T-helper 17 cell (primary cell): ENCODE measurements at places on chromosomes 2 and 18.
A peak's percentile ranks its signal among the peaks of the same experiment; 100 is the strongest.

DNA sequence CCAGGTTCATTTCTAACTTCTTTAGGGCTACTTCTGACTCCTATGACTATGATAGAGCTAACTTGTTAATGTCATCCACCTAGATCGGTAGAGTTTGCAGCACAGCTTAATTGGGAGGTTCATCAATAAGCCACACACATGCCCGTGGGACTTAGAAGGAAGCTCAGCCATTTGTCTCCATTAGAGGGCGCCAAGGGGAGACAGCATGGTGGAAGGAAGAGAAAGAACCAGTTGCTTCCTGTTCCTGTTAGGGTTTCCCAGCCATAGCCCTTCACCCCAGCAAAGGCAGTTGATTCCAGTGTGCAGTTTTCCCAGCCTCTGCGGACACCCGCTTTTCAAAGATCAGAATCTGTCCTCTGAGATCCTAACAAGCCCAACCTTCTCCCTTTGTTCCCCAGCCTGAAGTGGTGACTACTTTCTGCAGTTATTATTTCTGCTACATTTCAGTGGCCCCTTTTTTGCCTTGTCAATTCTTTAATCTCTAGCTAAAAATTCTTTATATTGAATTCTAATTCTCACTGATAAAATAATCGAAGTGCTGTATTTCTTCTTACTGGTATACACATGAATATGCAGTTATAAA, 30.3 kb downstream of the MAIP1 start:
- no peak for DNase-seq

- no peak for DNase-seq
Measured at GRCh38 chr2:26469092-26469710, 8.7 kb downstream of the OTOF start.

DNA sequence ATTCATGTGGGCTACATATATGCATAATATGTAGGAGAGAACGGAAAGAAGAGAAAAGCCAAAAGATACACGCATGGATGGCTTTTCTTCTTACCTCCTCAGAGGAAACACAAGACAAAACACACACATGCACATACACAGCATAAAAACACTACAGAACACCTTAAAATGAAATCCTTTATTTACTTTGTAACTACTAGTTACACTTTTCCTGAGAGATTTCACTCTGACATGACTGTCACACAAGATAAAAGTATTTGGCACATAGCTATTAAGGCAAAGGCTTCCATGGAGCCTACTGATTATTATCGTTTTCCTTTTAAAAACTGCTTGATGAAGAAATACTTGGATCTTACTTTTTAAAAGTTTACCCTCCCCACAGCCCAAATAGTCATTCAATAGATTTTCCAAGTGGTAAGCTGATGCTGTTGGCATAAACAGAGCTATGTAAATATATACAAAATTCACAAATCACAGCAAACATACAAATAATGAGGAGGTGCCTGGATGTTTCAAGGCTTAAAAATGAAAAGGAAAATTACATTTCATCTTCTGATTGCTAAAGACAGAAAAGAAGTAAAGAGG, 8.6 kb downstream of the ZEB2 start:
- no peak for DNase-seq

DNA sequence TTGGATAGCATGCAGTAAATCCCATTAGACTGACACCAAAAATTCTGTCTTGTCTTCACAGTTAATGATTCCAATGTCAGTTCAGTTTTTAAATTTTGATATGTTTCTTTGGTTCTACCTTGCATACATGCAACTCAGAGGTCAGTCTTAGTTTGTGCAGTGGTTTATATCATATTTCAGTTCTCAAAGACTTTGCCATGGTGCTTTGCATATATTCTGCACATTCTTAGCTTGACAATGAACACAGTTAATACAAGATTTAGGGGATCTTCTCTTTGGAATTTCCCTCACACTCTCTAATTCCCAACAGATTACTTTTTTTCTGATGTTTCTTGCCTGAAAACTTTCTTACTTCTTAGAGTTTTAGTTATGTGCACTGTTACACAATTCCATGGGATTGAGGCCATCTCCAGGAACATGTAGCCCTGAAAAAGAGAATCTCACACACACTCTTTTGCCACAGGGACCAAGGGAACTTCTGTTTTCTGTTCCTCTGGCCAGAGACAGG, 17.3 kb downstream of the NOL4 start:
- no peak for DNase-seq

DNA sequence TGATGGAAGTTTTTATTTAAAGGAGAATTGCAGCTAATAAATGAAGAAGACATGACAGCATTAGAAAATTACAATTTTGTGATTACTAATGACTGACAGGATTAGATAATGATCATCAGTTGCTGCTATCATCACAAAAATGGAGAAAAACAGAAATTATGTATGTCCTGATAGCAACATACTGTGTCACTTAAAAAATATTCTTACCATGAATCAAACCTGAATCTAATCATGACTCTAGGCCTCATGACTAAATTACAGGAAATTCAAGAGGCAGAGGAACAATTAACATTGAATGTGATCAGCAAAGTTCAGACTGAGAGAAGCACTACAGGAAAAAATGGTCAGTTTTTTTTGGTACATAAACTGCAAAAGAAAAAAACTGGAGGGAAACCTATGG, 147.8 kb downstream of the PMAIP1 start:
- DNase-seq = no peak

- no peak for DNase-seq
Measured at GRCh38 chr18:58501066-58501896, 127.6 kb downstream of the ALPK2 start.

- DNase-seq = no peak
Measured at GRCh38 chr18:22694954-22695353, 238.2 kb upstream of the RBBP8 start.

GRCh38 chr2:53575721-53576124, 191.9 kb upstream of the CHAC2 start:
- DNase-seq = no peak

GRCh38 chr2:130252880-130253645, 54.8 kb upstream of the TUBA3E start:
- DNase-seq = no peak

DNA sequence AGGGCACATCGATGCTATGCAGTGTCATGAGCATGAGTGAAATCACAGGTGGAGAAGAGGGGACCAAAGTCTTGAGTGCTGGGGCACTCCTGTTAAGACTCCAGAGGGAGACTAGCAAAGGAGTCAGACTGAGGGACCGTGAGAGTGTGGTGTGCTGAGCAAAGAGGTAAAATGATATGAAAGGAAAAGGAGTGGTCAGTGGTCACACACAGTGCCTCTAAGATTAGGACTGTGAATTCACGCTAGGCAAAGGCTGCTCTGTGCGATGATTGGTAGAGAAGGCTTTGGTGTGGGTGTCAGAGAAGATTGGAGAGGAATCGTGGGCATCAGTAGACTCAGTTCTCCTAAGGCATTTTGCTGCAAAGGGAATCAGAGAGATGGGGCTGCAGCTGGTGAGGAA, 12.8 kb downstream of the SOCS6 start:
- no peak for DNase-seq

- no peak for DNase-seq
Measured at GRCh38 chr18:22110461-22110924, 58.9 kb upstream of the GATA6 start.

DNA sequence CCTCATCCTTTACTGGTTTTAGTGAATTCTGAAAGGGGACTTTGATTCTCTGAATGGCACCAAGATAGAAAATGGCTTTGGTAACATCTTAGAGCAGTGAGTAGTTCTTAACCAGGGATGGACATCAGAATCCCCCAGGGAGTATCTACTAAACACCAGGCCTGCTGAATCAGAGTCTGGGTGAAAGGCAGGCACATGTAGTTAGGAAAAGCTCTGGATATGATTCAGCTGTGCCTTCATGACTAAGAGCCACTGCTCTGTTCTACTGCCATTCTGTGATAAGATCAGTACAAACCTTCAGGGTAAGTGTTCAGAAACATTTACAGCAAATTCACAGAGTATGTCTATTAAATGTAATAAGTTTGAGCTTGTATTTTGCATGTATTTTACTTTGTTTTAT, 46.2 kb upstream of the B3GNT2 start:
- DNase-seq = no peak

DNA sequence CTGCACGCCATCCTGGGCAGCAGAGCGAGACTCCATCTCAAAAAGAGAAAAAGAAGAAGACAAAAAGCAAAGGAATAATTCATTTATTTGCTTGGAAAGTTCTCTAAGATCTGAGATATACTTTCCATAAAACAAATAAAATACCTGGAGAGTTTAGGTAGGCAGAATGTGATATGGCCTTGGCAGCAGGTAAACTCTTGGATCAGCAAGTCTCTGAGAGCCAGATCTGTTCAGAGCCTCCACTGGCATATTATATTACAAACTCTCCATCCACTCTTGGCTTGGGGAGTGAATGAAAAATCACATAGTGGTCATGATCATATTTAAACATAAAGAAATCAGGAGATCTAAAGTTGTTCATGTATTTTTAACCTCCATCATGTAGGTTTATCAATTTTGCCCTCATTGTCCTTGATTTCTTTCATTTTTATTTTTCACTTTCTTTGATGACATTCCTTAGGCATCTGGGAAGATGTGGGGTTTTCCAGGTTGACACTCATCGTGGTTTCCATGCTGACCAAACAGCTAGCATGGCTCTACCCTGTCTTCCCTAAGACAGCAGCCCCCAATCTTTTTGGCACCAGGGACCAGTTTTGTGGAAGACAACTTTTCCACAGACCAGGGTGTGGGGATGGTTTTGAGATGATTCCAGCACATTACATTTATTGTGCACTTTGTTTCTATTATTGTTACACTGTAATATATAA, 10.2 kb downstream of the LRRFIP1 start:
- no peak for DNase-seq

DNA sequence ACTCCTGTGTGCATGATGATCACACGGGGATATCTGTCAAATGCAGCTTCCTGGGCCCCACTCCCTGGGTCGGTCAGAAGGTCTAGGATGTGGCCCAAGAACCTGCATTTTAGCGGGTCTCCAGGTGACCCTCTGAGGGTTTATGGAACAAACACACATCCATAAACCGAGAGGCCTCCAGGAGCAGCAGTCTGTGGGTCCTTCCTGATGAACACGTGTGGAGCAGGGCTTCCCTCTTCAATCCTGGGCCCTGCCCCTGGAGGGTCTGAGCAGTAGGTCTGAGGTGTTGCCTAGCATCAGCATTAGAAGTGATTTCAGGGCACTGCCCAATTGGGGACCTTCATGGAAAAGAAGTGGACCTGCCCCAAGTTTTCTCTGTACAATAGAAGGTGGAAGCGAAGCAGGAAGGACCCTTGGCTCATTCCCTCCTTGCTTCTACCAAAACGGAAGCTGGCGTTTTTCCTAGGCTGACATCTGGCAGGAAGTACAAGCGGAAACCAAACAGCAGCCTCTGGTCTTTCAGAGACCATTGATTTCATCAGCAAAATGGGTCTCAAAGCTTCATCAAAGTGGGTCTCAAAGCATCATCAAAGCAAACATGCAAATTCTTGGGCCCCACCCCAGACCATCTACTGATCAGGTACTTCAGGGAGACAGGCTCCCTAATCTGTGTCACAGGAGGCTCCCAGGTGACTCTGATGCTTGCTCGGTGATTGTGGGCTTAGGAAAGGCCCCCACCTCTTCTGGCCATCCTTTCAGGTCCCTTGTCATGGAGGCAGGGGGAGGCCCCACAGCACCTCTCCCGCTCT, 30.7 kb downstream of the INO80C start:
- no peak for DNase-seq

- DNase-seq = no peak
Measured at GRCh38 chr18:28281400-28281799, 104.5 kb upstream of the CDH2 start.

DNA sequence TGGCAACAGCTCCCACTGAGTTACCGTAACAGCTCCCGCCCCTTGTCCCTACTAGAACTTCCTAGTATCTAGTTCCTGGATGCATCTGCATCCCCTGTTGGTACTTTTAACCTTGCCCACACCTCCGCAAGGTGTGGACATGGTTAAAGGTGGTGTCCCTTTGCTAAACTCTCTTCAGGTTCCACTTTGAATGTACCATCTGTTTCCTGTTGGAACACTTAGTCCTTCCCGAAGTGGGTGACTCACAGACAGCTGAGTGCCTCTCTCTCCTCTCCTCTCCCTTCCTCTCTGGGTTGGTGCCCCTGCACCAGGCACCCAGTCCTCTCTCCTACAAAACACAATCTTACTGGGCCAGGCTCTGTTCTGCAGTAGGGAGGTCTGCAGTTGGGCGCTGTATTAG, 19.6 kb upstream of the REL start:
- DNase-seq = no peak

- no peak for DNase-seq
Measured at GRCh38 chr2:54212456-54212855, 43.6 kb downstream of the TSPYL6 start.

- DNase-seq = peak; percentile 28
Measured at GRCh38 chr2:108583903-108584520, 49.7 kb downstream of the LIMS1 start.

- no peak for DNase-seq
Measured at GRCh38 chr2:181446985-181447384, 10.2 kb upstream of the ITGA4 start.

- no peak for DNase-seq
Measured at GRCh38 chr18:67875060-67875459, 358.5 kb upstream of the DSEL start.

DNA sequence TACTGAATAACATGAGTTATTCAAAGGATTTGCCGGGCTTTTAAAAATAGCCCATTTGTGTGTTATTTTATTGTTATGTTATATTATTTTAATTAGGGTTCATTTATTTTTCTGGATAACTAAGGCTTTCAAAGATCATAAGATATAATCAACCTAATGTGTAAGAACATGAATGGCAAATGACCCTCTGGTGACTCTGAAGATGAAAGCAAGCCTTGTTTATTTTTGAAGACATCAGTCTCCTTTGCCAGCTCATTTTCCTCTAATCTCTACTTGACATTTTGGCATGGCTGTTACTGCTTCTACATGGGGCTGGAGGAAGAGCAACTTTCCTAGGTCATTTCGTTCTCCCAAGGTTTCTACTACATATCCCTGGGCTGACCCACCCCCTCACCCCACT, 10.6 kb downstream of the FAP start:
- no peak for DNase-seq

DNA sequence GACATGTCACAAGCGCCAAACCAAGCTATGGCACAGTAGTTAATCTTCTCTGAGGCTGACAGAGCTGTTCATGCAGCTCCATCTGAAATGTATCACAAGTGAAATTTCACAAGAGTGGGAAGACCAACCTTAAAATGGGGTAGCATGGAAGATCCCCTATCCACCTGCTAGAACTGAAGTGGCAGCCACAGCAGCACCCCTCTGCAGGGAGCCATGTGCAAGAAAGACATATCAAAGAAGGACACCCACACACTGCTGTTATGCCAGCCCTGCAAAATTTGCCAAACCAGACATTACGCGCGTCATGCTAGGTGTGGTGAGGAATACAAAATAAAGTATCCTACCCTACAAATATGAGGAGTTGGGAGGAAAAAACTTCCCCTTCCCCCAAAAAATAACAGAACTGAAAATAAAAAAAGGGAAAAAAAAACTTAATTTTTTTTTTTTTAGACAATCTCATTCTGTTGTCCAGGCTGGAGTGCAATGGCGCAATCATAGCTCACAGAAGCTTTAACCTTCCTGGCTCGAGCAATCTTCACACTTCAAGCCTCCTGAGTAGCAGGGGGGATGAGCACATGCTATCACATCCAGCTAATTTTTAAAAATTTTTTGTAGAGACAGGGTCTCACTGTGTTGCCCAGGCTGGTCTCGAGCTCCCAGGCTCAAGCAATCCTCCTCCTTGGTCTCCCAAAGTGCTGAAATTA, 76.2 kb downstream of the STK39 start:
- no peak for DNase-seq

GRCh38 chr18:55455938-55456337, 132.1 kb downstream of the TCF4 start:
- DNase-seq = no peak

- DNase-seq = no peak
Measured at GRCh38 chr2:66667301-66667700, 232.4 kb downstream of the MEIS1 start.
